SK-N-MC (cell line): ENCODE measurements at places on chromosomes 13 and 19.

- DNase-seq = no peak
Observed at GRCh38 chr19:4870025-4870700, 2.7 kb upstream of the PLIN3 start.

- DNase-seq = no peak
Observed at GRCh38 chr19:5458420-5458819, 3.2 kb downstream of the ZNRF4 start.

GRCh38 chr13:41150058-41150457, 17.5 kb upstream of the KBTBD6 start:
- no peak for DNase-seq

DNA sequence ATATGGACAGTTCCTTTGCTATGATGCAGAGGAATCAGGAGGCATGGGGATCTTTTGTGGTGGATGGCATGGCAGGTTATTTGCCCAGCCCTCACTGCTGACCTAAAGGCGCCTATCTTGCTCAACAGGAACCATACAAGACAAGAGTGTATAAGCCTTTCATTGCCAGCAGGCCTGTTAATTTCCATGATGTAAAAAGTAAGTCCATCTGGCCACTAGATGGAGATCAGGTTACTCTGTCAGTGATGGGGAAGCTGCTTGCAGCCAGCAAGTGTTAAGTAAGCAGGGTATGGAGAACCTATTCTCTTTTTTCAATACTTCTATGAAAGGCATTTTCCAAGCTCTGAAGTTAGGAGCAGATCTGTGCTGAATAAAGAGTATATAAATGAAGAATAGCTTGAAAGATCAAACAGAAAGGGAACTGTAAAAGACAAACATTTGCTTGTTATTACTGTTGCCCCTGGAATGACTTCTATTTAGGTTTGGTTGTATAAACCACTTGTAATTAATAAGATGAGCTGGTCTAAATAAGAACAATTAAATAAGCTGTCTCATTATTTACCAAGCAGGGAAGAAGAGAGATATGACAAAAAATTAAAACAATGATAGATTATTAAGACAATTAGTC, 210.9 kb downstream of the RGCC start:
- peak; percentile 81 for DNase-seq

DNA sequence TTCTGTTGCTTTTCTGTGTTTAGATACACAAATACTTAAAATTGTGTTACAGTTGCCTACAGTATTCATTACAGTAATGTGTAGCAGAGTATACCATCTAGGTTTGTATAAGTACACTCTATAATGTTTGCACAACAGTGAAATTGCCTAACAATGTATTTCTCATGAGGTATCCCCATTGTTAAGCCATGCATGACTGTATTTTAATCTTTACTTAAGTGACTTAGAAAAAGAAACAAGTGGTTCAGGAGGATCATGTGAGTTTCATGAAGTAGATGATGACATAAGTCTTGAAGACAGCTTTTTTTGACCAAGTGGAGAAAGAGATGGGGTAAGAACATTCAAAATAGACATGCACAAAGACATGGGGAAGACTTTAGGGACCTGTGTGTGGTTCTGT, 8.4 kb upstream of the KCTD4 start:
- DNase-seq = no peak

DNA sequence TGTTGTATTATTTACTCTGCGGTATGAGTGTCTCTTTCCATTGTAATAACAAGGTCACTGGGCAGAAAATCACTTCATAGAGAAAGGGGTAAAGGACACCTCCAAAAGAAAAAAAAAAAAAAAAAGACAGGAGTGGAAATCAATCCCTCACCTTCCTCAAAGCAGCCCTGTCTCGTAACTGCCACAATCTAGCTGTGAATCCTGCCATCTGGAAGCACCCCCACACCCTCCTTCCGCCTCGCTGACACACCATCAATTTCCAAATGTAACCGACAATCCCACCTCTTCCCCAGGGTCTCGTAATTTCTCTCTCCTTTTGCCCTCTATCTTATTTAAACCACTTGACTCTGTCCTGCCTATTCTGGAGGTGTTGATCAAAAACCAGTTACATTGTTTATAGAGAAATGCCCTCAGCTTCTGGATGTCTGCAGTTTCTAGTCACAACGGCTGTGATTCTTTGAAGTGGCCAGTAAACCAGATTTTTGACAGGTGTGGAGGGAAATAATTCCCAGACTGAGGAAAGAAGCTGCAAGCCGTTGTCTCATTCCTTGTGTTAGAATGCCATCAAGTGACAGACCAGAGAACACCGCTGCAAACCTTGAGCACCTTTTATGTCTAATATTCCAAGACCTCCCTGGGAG, 9.1 kb upstream of the POP4 start:
- no peak for DNase-seq

DNA sequence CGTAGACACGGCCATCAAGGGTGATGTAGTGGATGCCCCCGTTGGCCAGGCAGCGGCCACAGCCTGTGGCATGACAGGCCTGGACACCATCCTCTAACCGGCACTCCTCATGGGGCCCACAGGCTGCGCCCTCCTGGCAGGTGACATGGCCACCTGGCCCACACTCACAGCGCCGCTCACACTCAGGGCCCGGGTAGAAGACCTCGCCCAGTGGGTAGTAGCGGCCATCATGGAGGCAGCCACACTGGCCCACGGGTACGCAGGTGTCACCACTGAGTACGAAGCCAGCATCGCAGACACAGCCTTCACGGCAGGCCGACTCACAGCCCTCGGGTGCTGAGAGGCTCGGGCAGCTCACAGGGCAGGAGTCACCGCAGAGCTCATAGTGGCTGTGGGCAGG, 27.2 kb upstream of the FBL start:
- no peak for DNase-seq

GRCh38 chr13:35631666-35632065, 155.2 kb upstream of the MAB21L1 start:
- DNase-seq = no peak

GRCh38 chr13:34179481-34179880, 361.5 kb downstream of the RFC3 start:
- DNase-seq = no peak

DNA sequence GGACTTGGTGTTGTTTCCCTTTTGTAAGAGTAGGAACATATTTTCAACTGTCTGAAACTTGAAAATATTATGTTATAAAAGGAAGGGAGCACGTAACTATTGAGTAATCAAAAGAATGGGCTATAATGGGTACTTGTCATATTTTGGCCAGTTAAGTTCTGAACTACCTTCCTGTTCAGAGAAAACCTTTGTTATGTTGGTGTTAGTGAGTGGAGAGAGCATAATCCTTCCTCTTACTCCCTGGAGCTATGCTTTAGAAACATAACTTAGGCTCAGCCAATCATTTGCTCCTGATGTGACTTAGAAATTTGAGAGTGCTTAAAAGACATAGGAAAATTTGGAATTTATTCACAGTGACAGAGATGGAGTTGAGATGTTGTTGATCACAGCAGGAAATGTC, 482.5 kb upstream of the SPRY2 start:
- no peak for DNase-seq

- DNase-seq = no peak
Observed at GRCh38 chr13:109436841-109437240, 349.5 kb downstream of the IRS2 start.

DNA sequence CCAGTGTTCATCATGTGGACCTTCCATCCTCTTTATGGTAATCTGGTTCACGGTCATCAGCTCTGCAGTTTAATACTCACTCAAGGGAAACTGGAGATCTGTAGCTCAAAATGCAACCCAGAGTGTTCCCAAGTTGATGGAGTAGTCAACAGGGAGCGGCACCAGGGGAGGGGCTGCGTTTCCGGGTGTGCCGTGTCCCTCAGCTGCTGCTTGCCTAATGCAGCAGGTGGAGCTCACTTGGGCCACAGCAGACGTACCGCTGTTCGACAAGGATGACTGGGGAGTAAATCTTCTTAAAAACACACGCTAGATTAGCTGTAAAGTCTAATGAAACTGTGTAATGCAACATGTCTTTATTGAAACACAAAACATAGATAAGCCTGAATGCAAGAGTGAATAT, 81.1 kb downstream of the TNFSF13B start:
- no peak for DNase-seq

GRCh38 chr13:32032759-32033158, 1.2 kb downstream of the FRY start:
- no peak for DNase-seq

DNA sequence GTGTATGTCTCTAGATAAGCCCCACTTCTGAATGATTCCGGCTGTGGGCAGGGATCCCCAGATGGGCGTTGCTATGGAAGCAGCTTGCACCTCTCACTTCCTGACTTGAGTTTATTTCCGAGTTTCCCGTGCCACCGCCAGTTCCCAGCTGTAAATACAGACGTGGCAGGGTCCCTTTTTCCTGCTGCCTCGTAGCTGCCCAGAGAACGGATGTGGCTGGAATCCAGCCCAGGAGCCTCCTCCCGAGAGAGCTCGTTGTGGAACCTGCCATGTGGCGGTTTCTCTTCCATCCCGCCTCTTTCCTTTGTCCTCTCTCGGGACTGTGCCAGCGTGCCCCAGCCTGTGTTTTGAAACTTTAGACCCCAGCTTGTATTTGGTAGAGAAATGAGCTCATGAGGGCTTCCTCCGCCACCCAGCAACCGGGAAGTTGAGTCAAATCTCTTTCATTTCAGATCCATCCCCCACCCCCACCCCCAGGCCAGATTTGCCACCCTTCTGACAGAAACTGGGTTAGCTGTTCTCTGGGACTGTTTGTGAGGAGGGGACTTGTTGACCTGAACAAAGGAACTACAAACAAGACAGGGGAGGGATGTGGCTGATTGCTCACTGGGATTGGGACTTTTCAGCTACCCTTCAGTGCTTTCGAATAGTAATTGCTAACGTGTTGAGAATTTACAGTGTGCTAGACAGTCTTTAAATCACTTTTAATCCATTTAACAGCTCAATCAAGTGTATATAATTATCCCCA, 96.6 kb downstream of the SIPA1L3 start:
- DNase-seq = no peak

- no peak for DNase-seq
Observed at GRCh38 chr13:49838989-49839388, 46.5 kb upstream of the KPNA3 start.

DNA sequence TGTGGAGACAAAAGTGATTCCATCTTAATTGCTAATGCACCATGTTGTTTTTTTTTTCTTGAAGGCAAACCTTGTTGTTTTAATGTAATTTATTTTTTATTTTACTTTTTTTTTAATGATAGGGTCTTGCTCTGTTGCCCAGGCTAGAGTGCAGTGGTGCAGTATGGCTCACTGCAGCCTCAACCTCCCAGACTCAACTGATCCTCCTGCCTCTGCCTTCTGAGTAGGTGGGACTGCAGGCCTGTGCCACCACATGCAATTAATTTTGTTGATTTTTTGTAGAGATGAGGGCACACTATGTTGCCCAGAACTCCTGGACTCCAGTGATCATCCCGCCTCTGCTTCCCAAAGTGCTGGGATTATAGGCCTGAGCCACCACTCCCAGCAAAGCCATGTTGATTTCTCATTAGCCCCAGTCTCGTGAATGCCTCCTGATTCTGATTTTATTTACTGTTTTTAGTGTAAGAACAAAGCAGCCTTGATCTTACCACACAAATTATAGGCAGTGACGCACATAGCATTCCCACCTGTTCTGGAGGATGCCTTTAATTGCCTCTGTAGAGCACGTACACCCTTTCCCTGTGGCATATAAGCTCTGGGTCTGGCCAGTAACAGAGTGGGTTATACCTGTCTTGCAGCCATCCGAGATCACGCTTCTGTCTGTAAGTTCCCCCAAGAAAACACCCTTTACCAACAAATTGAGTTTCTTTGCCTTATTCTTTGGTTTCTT, 150.4 kb downstream of the GGACT start:
- DNase-seq = no peak

GRCh38 chr13:98324105-98324504, 147.0 kb upstream of the RNF113B start:
- DNase-seq = no peak

DNA sequence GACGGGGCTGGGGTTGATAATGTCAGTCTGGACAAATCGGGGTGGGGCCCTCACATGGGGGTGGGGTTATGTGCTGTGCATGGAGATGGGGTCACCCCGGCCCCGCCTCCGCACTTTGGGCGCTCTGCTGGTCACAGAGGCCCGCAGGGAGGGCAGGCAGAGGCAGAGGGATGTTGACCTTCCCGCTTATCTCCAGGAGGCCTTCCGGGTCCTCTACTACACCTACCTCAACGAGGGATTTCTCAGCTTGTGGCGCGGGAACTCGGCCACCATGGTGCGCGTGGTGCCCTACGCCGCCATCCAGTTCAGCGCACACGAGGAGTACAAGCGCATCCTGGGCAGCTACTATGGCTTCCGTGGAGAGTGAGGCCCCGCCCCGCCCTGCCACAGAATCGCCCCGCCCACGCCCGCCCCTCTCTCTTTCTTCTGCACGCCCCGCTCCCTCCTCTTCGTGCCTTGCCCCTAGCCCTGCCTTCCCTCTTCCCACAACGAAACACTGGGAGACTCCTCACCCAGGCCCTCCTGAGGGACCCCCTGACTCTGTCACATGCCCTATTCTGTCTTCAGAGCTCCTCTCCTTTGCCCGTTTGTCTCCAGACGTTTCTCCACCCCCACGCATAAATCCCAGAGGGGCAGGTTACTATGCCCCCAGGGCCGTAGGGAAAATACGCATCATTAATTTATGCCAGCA, 32.8 kb downstream of the TMEM161A start:
- peak; percentile 89 for DNase-seq

- no peak for DNase-seq
Observed at GRCh38 chr19:58229255-58229639, 533 bp downstream of the ZNF544 start.

- DNase-seq = no peak
Observed at GRCh38 chr13:74423434-74423833, 289.2 kb upstream of the KLF12 start.
